Activated gamma-delta T cell (primary cell): ENCODE measurements at places on chromosomes 7 and 10.

DNA sequence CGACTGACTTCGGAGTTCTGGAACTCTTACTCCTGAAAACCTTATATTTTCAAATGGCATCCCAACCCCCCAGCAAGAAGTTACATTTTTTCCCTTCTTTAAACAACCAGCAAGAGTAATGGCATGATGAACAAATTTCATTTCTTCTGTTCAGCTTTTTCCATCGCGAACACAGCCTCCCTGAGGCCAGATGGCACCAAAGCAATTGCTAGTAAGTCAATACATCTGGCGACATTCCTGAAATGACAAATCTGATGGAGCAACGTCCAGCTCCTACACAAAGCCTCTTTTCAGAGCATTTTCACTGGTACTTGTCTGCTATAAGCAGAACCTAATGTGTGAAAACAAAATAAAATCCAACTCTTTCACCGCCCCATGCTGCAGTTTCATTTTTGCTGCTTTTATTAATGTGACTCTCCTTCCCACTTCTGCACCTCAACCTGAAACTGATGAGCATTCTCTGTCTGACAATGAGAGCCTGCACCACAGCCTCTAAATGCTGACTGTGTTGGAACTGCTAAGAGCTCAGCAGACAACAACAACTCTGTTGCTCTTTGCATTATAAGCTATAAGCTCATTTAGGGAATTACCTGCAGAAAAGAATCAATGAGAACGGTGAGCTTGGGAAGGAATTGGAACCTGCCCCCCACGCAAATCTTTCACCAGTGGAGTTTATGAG, 229.8 kb downstream of the FGFR2 start:
- no peak for DNase-seq

DNA sequence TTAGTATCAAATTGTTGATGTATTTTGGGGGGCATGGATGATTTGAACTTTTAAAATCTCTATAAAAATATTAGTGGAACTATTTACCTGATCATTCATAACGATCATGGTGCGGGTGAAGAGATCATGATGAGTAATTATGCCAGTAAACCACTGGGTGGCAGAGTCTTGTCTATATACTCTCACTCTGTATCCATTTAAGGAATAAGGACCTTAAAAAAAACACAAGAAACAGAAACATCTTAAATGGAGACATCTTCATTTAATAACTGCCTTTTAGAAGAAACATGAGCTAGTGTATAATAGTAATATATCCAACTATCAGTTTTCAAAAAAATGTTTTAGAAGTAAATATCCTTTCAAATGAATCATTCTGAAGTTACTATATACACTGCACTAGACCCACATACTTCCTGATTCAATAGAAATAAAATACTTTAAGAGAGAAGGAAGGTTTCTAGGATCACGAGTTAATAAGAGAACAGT, 84.0 kb downstream of the NRBF2 start:
- DNase-seq, result no peak

DNA sequence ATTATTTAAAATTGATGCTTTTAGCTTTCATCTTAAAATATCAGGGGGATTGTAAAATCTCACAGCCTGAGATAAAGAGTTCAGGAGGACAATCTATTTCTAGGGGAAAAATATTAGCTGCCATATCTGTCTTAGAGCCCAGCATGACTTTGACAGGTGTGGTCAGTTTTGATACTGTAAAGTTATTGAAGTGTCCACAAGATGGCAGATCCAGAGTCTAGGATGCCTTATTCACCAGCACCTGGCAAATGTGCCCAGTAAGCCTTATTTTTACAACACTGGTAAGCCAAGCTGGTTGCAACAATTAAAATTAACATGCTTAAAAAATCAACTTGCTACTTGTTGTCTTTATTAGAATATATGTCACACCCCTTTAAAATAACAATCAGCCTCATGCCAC, 579.3 kb downstream of the SH2D4B start:
- no peak for DNase-seq

DNA sequence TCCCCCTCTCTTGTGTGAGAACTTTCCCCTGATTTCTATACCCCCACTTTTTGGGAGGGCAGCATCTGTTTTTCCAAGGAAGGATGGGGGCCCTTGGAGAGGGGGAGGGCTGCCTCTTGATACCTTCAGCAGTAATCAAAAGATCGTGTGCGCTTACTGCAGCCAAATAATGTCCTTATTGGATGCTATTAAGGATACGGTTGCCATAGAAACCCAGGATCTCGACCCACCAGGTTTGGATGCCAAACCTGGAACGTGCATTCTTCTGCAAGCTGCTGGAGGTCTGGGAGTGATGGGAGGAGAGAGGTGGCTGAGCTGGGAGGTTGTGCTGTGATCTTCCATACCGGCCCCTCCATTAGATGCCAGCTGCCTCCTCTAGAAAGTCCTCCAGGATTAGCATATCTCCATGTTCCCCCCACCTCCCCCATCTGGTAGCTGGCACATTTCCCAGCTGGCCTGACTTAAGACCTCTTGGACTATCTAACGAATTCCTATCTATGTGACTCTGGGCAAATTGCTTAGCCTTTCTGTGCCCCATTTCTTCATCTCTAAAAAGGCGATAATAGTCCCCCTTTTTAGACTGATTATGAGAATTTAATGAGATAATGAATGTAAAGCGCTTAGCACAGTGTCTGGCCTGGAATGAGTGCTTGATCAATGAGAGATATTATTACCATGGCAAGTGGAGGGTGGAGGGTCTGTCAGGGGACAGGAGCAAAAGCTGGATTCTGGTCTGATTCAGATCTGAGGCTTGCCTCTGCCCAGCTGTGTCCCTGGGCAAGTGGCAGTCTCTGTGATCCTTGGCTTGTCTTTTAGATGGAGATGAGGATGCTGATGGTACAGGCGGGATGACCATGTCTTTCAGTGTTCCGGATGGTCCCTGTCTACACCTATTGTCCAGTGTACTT, 78.5 kb upstream of the PCBD1 start:
- DNase-seq, result no peak

DNA sequence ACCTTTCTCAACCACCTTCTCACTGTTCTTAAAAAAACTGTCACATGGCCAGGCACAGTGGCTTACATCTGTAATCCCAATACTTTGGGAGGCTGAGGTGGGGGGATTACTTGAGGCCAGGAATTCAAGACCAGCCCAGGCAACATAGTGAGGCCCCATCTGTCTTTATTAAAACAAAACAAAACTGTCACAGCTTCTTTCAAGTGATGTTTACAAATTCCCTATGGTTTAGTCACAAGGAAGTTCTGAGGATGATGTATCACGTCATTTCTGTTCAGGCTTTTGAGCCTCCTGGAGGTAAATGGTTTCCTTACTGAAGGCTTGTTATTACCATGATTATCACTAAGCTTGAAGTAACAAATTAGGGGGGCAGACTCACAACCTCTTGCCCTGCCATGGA, 186.2 kb downstream of the CFTR start:
- DNase-seq, result no peak

DNA sequence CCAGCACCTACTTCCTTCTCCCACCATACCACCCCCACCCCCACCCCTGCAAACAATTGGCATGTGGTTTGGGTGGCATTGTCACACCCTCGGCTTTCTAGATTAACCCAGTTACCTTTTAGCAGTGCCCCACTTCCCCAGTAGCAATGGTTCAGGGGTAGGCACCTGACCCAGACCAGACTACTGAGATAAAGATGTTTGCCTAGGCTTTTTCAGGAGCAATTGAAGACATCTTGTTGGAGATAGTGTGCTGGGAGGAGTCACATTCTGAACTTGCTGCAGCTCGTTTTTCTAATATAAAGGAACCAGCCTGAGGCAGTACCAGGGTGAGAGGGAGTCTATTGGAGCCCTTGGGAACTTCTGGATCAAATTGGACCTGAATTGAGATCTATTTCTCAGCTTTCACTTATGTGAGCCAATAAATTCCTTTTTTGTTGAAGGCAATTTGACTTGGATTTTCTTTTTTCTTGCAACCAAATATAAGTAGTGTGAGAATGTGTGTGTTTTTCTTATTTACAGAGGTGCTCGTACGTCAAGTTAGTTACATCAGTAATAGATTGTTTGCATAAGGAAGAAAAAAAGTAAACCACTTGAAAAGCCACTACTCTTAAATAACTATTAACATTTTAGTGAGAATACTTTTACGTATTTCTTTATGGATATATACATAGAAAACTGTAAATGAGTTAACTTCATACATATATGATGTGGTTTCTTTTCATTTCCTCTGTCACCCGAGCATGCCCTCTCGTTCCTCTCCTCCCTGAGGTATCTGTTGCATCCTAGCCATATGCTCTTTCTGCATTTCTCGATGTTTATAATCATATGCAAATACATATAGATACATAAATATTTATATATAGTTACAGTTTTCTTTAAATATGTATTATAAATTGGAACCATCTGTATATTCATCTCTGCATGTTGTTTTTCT, 38.0 kb downstream of the RAB18 start:
- DNase-seq, result no peak

DNA sequence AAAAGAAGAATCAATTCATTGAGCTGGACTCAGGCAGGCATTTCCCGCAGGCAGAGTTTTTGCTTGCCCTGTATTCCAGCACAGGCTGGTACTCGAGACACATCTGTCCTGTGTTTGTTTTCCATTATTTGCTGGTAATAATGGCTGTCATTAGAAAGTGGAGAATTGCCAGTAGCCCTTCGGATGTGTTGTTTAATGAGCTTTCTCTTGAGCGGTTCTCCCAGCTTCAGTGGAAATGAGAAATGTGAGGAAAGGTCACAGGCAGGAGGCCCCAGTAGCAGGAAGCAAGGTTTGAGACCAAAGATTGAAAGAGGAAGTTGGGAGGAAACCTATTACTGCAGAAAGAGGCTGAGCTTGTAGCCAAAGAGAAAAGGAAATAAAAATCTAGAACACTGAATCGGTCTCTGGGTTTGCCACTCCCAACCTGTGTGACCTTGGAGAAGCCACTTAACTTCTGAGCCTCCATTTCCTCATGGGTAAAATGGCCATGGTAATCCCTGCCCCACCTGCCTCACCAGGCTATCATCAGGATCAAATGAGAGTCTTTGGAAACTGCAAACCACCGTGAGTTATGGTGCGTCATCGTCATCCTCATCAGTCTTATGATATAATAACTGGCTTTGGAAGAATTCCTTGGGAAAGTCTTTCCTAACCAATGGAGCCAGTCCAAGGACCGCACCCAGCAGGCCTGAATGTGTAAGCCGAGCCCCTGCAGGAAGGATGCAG, 67.7 kb downstream of the TACR2 start:
- DNase-seq, result no peak

GRCh38 chr10:59561477-59562121, 148.1 kb downstream of the SLC16A9 start:
- no peak for DNase-seq

DNA sequence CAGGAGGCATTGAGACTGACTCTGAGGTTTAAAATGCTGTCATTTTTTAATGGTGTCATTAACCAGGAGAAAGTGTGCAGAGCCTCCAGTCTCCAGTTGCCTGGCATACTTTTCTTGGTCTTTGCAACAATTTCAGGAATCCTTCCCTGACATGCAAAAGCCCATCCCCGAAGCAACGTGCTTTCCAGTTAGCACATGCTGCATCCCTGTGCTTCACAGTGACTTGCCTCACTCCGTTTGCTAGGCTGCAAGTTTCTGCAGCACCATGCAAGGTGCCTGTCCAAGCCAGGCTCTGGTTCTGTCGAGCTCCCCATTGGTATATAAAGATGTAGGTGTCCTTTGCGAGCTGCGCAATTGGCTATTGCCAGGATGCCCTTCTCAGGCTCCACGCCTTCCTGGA, 135.0 kb downstream of the GALNT17 start:
- DNase-seq, result no peak

DNA sequence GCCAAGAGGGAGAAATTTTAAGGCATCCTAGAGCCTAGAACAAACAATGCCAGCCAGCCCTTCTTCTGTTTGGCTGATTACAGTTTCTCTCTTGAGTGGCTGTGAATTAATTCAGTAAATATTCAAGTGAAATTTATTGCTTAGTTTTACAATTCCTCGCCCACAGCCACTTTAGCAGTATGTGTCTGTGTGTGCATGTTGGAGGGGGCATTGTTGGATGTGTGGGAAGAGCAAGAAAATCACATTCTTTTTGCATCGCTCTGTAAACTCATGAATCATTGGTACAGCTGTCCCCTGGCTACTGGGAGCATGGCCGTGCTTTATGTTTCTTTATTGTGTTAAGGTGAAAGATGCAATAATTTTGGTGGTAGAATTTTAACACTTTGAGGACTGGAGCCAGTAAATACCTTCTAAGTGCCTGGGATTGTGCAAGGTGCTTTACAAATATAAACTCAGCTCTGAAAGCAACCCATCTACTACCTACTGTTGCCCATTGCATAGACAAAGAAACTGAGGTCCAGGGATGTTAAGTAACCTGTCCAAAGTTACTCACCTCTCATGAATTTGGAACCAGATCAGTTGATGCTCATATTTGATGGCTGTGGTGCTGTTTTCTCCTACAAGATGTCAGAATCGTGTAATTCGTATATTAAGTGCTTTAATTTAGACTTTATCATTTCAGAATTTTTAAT, 89.9 kb upstream of the BTBD16 start:
- no peak for DNase-seq

DNA sequence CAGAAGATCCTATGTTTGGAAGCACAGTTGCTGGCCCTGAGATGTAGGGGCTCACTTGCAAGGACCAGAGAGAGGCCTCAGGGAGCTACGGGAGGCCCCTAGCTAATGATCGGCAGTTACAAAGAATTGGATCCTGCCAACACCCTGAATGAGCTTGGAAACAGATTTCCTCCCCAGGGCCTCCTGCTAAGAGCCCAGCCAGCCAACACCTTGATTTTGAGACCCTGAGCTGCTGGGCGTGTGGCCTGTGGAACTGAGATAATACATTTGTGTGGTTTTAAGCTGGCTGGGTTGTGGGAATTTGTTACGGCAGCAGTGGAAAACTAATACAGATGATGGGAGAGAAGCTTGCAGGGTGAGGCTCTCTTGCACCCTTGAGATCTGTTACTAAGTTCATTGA, 3.9 kb downstream of the DOCK1 start:
- no peak for DNase-seq

DNA sequence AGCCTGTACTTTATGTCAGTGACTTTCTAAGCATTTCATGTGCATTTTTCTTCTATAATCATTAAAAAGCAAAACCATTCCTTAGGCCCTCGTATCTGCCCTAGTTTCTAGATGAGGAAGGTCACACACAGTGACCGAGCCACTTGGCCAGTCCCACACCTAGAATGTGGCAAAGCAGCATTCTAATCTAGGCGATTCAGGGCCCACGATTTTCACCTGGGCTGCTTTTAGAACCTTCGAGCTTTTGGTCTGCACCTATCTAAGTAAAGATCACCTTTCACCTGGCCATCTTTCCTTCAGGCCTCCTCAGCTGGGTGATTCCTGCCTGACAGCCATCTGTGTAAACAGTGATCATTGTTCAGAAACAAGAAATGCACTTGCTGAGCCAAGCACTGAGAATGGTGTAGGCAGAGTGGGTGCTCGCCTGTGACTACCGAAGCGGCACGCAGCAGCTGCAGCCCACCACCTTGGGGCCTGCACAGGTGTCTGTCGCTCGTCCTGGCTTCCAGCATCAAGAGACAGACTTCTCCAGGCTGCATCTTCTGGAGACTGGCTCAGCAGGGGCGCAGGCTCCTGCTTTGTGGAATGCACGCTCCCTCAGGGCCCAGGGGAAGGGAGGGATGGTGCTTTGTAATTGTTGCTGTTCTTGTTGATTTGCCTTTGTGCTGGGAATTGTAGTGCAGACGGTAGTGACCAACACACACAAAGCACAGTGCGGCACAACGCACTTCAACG, 149.0 kb upstream of the INSYN2A start:
- no peak for DNase-seq
